ENCODE measurements at places on chromosomes 3 and 15. TPM values are rescaled to one million over a fixed set of nuclear protein-coding genes. Genes with fewer than 3 reads are reported as not detected.

DNA sequence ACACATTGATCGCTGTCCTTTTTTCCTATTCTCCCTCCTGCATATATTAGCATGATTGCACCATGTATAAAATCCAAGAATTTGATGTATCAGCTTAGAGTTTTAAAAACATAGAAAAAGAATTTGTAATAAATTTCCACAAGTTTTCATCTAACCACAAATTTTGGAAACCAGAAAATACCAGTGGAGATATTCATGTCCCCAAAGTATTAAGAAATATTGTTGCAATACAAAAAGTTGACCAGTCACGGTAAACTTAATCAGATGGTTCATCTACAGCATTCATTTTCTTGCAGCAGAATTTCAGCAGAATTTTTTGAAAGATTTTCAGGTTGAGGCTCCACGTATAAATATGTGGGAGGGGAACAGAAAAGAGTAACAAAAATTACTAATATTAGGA, 500.9 kb upstream of the MDFIC2 start:
- no peak for DNase-seq

DNA sequence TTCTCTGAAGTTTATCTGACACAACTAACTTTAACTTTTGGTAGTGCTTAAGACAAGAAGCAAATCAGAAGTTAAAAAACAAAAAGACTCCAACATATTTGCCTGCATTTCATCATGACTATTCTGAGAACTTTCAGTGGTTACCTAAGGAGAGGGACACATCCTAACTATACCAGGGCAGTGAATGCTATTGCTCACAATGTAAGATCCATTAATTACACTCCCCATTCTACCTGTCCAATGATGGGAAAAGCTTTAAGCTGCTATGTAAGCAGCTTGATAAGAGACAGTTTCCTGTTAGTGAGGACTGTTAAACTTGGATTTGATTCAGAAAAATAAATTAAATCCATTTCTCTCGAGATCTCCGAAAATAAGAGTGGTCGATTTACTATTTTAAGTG, 37.5 kb downstream of the SERPINI1 start:
- DNase-seq: no peak

DNA sequence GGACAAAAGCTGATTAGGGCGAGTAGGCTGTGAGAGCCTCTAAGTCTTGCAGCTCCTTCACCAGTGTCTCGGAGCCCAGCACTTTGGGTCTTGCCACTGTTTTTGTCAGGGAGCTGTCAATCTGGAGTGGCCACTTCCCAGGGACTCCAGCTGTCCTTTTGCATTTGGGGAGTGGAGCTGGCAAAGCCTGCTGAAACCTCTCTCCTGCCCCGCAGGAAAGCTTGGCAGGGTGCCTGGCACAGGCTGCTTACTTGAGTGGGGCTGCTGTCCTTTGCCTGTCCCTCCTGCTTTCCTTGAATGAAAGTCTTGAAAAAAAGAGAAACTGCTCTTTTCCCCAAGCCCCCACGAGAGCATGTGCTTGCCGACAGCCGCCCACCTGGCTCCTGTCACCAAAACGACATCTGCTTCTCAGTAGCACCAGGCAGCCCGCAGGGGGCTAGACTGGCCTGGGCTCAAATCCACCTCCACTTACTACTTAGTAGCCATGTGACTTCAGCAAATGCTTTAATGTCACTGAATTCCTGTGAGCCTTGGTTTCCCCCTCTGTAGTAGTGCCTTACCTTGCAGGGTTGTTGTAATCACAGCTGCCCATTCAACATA, 13.7 kb downstream of the USP13 start:
- DNase-seq: no peak

DNA sequence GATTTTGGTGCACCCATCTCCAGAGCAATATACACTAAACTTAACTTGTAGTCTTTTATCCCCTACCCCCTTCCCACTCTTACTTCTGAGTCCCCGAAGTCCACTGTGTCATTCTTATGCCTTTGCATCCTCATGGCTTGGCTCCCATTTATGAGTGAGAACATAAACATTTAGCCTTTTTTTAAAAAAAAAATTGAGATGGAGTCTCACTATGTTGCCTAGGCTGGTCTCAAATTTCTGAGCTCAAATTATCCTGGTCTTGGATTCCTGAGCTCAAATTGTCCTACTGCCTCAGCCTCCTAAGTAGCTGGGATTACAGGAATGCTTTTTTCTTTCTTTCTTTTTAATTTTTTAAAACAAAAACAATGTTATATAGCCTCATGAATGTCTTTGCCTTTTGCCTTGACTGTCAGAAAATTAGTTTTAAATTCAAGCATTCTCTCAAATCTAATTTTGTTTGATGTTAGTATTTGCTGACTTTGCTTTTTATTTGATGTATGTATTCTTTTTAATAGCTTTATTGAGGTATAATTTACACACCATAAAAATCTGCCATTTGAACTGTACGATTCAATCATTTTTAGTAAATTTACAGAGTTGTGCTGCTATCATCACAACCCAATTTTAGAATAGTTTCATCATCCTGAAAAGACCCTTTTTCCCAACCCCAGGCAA, 46.9 kb downstream of the NFKBIZ start:
- DNase-seq: no peak

DNAJC19 gene
- 41.0 TPM for polyA plus RNA-seq

Measured in AG04450 (cell line).